Camera-type eye (tissue), 1 donor: ENCODE measurements at places on chromosomes 5 and 9. TPM values are rescaled to one million over a fixed set of nuclear protein-coding genes. Genes with fewer than 3 reads are reported as not detected.

The SLC34A3 gene
- total RNA-seq = not detected

The NTRK2 gene
- total RNA-seq = 70.8 TPM

The GNAQ gene
- 53.3 TPM for total RNA-seq

The GARIN3 gene
- total RNA-seq = not detected
